ENCODE measurements at places on chromosomes 3 and 15.

- DNase-seq, result no peak
Measured at GRCh38 chr3:172087602-172088580, 48.5 kb downstream of the FNDC3B start.

GRCh38 chr3:102034639-102035451 lies 185.5 kb downstream of the NFKBIZ start:
- no peak for DNase-seq

DNA sequence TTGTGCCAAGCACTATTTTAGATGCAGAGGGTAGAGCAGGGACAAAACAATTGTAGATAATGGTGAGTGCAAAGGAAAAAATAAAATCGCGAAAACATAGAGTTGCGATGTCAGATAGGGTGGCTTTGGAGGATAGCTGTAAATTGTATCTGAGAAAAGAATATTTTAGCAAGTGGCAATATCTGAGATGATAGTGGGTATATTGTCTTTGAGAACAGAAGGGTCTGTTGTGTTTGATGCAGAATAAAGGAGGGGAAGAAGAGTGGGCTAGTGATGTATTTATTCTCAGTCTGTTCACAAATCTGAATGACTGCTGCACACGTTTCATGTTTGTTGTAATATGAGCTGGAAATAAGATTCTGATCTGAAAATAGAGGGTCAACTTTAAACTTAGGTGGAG lies 396.8 kb downstream of the CADM2 start:
- DNase-seq, result no peak

GRCh38 chr3:129598000-129598381 lies 8.5 kb downstream of the PLXND1 start:
- no peak for DNase-seq

GRCh38 chr3:30764281-30764680 lies 130.2 kb downstream of the GADL1 start:
- no peak for DNase-seq

DNA sequence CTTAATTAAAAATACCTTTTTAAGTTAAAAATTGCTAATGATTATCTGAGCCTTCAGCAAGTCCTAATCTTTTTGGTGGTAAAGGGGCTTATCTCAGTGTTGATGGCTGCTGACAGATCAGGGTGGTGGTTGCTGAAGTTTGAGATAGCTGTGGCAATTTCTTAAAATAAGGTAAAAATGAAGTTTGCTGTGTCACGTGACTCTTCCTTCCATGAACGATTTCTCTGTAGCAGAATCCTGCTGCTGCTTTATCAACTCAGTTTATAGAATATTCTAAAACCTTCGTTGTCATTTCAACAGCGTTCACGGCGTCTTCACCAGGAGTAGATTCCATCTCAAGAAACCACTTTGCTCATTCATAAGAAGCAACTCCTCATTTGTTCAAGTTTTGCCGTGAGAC lies 110.1 kb downstream of the SUCNR1 start:
- DNase-seq, result no peak

DNA sequence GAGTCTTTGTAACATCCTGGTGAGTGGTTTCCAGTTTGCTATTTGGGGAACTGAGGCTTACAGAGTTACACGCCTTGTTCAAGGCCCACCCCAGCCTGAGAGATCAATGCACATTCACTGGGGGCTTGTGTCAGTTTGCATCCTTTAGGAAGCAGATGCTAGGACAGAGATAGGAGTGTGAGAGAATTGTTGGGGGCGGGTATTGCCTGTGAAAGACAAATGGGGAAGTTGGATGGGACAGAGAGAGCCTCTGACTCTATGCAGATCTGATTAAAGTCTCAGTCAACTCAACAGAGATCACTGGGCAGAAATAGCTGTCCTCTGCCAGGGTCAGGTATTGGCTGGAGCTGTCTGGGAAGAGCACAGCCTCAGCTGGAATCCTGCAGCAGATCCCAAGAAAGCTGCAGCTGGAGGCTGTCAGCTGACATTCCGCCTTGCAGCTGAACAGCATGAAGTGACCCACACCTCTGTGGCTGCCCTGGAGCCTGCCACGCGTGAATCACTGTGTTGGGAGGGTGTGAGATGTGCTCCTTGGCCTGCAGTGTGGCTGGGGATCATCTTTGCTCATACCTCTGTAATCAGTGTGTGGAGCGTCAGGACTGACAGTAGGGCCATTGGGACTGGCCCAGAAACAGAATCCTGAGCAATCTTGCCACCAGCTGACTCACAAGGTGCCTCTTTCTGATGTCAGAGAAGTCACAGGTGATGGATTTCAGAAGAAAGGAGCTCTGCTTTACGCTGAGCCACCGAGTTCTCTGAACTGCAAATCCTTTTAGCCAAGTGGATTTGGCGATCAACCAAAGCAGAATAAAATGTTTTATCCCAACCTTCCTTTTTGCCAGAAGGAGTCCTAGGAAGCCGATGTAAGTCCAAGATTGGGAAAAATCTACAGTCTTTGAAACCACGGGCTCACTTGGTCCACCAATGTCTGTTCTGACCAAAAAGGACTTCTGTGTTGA lies 284.1 kb upstream of the LRRFIP2 start:
- DNase-seq, result no peak

DNA sequence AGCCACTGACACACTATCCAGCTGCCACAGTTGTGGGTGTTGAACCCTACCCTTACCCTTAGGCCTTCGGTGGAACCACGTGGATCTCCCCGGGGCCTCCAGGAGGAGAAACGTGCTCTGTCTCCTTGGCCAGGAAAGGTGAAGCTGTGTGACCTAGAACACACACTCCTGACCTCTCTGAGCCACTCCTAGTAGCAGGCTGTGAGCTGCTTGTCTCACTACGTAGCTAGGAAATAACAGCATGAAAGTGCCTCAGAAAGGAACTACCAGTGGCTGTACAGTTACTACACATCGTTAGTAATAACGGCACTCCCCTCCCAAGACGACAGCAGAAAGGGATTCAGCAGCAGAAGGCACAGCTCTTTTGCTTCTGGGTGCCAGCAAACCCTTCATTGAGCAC lies 36.2 kb upstream of the SLC6A6 start:
- no peak for DNase-seq

DNA sequence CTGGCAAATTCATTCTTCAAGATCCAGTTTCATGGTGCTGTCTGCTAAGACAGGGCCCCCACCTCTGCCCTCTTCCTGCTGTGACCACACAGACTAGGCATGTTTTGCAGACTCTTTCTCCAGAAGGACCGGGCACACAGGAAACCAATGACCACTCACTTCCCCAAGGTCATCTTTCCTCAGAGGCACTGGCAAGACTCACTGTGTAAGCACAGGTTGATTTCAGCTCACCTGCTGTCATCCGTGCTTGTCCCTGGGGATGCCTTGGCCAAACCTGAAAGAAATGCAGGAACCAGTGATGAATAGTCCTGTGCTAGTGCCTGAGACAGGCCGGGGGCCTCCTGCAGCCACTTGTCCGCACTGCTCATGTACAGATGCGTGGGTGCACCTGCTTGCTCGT lies 33.5 kb downstream of the ALS2CL start:
- no peak for DNase-seq

DNA sequence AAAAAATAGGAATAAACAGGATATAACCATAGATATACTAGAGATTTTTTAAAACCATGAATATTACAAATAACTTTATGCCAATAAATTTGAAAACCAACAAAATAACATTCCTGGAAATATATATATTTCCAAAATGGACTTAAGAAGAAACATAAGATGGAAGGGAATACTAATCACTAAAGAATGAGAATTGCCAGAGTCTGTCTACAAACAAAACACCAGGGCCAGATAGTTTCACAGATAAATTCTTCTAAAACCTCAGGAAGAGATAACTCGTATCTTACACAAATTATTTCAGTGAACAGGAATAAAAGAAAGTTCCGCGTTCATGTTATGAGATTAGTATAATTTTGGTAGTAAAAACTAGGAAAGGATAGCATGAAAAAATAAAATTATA lies 107.3 kb downstream of the HERC1 start:
- DNase-seq, result no peak

- DNase-seq, result no peak
Measured at GRCh38 chr3:123431658-123432324, 17.1 kb downstream of the ADCY5 start.

GRCh38 chr15:72339777-72340177 lies 19.8 kb upstream of the CELF6 start:
- peak; percentile 53 for DNase-seq

DNA sequence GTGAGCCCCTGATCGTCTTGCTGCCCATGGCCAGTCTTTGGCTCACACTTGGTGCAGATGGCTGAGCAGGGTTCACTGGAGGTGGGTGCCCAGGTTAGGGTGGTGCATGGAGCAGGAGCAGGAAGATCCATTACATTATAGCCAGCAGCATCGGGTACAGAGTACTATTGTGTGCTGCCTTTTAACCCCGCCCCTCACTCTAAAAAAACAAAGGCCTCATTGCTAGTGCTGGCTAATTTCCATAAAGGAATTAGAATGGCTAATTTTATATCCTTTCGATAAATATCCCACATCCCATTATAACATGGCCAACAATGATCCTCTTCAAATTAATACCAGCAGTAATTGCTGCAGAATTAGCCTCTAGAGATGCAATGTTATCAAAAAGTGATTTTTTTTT lies 45.8 kb upstream of the PPP4R2 start:
- peak; percentile 43 for DNase-seq

DNA sequence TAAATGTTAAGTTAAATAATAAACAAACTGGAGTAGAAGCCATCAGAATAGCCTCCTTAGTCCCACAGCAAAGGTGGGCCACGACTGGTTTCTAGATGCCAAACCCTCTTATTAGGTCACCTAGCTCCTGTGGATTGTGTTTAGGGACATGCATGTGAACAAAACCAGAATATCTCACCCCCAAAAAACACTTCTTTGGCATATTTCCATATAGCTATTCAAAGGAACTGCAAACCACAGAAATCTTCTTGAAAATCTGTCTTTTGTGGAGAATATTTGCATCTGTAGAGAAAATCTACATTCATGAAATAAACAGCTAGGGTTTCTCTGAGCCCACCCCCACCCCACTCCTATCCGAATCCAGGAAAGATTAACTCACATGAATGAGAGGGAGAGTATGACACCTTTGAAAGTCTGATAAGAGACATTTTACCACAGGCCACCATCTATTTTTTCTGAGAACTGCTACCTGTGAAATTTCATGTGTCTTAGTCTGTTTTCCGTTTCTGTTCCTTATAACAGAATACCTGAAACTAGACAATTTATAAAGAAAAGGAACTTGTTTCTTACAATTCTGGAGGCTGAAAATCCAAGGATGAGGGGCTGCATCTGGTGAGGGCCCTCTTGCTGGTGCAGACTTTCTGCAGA lies 159.4 kb downstream of the NEK10 start:
- DNase-seq, result no peak

DNA sequence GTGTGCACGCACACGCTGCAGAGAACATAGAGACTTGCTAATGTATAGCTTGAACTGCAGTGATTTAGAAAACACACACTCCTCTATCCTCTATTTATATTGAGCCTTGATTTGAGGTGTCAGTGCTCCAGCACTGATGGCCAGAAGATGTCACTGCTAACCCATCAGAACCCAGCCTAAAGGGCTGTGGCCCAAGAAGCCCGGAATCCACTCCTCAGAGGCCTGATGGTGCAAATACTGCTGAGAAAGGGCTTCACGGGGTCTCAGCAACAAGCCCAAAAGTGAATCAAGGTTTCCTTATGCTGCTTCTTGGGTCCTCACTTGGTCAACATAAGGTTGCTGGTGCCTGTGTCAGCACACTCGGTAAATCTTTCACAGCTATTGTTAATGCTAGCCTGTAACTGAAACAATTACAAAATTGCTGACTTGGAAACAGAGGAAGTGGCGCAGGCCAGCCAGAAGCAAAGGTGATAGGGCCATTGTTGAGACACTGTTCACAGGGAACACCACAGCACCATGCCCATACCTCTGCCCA lies 60.3 kb downstream of the HEG1 start:
- peak; percentile 84 for DNase-seq

DNA sequence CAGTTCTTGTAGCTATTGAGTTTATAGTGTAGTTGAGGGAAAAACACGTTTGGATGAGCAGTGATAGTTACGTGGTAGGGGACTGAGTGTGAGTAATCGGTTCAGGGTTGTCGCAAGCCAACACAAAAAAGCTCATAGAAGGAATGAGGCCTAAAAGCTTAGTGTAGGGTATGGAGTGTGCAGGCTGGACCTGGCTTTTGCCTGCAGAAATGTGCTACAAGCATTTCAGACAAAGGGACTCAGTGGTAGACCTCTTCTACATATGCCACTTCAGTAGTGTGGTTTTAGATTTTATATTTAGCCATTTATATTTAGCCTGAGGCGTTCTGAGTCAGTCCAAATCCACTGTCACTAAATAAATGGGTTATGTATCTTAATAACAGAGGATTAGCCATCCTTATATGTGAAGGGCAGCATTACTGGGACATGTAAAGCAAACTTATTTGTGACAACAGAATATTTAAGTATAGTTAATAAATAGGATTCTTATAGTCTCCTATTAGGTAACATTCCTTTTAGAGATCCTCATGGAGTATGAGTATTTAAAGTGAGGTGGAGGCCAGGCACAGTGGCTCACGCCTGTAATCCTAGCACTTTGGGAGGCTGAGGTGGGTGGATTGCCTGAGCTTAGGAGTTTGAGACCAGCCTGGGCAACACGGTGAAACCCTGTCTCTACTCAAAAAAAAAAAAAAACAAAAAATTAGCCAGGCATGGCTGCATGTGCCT lies 21.8 kb downstream of the ATP2C1 start:
- DNase-seq, result no peak

DNA sequence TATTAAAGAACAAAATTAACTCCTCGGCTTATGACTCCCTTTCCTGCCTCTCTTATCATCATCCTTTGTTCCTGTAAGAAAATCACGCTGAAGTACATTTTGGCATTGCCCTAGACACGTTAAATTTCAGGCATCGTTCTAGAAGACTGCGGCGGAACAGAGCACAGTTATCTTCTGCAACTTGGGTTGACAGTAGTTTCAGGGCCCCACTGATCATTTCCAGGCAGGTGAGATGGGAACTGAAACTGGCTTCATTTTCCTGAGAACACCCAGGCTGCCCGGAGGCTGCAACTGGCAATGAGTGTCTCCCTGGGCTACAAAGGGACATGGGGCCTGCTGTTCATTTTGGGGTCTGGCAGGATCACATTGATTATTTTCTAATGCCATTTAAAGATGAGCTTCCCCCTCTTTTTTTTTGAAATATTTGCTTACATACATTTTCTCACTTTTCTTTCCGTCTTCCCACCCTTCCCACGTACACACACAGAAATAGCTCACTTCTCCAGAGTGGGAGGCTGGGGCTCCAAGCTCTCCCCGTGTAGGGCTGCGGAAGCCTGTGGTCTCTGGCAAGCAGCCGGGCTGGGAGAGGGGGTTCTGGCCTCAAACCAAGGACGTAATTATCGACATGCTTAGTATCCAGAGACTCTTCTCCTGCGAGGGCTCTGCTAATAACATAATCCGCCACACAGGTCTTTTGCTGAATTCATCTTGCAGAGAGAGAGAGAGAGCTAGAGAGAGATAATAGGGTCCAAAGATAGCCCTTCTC lies 267.4 kb downstream of the ABHD5 start:
- no peak for DNase-seq

- DNase-seq, result no peak
Measured at GRCh38 chr3:71505767-71506350, 77.7 kb downstream of the FOXP1 start.

- DNase-seq, result no peak
Measured at GRCh38 chr3:60250206-60250605, 1001.0 kb downstream of the FHIT start.
